Stimulated activated CD8-positive, alpha-beta memory T cell treated with anti-CD3 and anti-CD28 coated beads, Interleukin-7, amount 100 ng/mL, for 4 hours (primary cell): ENCODE measurements at places on chromosomes 11 and 22.

- DNase-seq: no peak
These were observed 20.1 kb downstream of the PTPRJ start for GRCh38 chr11:48000432-48000831.

DNA sequence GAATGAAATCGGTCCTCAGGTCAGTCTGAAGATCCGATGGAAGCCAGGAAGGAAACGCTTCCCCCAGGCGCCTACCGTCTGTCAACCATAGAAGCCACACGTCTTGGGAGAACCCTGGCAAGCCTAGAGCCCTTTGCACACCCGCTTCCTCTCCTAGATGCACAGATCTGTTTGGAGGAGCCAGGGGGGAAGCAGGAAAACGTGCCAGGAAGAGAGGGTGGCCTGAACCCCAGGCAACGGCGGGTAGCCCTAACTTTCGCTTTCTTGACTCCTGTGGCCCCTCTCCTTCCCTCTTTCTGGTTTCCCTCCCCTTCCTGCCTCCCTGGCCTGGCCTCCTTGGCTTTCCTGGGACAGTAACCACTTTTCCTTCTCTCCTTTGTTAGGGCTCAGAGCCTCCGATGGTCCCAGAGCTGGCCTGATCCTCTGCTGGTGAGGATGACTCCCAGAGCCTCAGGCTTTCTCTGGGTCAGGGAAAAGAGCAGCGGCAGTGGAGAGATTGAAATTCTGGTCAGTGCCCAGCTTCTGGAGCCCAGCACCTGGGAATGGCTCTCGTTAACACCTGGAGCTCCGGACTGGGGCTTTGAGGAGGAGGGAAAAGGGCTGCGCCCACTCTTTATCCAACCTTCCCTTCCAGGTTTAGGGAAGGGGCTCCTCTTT lies 2.1 kb downstream of the FXYD6 start:
- no peak for DNase-seq

DNA sequence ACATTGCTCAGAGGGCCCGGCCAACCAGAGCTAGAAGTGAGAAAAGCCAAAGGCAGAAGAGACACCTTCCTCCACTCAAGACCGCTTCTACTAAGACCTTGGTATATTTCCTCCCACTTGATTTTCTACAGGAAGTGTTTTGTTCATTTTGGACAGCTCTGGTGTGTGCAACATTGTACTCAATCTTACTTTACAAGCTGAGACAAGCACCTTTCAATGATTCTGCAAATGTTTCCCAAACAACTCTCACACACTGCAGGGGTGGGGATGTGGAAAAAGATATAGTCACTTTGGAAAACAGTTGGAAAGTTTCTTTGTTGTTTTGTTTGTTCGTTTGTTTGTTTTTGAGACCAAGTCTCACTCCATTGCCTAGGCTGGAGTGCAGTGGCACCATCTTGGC lies 15.7 kb downstream of the MYO18B start:
- no peak for DNase-seq

DNA sequence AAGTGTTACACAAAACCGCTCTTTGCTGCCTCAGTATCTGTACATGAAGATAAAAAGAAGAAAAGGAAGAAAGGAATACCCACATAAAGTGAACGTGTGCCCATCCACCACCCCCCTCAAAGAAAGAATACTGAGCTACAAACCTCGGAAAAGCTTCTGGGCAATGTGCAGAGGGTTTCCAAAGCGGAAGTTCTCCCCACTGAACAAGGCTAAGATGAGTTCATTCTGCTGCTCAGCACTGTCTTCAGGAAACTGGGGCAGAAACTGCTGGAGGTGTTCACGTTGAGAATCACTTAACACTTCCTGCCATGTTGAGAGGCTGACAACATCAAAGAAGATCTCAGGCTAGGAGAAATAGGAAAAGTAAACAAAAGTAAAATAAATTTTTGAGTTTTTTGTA lies 6.9 kb downstream of the NFRKB start:
- DNase-seq: no peak

- no peak for DNase-seq
These were observed 13.4 kb downstream of the NEAT1 start for GRCh38 chr11:65435981-65436411.
